ENCODE measurements at places on chromosomes 16 and 17.

GRCh38 chr16:77308163-77308561 is 109.0 kb downstream of the SYCE1L start:
- no peak for DNase-seq

GRCh38 chr16:74652249-74652648 is 14.4 kb downstream of the RFWD3 start:
- no peak for DNase-seq

- DNase-seq = no peak
Observed at GRCh38 chr17:79094261-79094660, 19.6 kb downstream of the ENGASE start.

DNA sequence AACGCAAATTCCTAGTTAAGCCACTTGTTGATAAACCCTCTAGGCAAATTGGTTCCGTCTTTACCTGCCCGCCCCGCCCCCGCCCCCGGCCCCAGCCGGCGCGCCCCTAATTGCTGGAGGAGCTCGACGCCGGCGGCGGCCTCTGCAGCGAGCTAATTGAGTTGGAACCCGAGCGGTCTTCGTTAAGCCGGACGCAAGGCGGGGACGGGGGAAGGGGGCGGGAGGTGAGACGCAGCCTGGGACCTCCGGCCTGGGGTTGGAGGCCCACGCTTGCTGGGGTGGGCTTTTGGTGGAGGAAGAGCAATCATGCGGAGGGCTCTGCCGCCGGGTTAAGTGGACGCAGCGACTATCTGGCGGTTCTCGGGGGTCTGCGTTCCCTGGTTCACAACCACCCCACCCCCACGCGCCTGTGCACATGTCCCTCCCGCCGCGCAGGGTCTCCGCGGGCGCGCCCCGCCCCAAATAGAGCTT is 12.7 kb upstream of the FOXF1 start:
- DNase-seq = no peak

DNA sequence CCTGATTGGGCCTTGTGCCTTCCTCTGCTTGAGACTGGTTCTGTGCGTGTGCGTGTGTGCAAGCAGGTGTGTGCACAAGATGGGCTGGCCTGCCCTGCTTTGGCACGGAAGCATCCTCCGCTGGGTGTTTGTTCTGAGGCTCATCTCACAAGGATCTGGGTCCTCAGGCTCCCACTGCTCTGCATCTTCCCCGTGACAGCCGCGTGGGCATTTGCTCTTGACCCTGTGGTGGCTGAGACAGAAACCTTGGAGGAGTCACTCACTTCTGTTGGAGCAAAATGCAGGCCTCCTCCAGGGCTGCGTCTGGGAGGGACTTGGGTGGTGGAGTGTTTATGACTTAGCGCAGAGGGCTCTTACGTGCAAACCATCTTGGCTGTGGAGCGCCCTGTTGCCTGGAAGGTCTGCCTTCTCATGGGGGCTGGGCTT is 119.2 kb downstream of the RPTOR start:
- no peak for DNase-seq

DNA sequence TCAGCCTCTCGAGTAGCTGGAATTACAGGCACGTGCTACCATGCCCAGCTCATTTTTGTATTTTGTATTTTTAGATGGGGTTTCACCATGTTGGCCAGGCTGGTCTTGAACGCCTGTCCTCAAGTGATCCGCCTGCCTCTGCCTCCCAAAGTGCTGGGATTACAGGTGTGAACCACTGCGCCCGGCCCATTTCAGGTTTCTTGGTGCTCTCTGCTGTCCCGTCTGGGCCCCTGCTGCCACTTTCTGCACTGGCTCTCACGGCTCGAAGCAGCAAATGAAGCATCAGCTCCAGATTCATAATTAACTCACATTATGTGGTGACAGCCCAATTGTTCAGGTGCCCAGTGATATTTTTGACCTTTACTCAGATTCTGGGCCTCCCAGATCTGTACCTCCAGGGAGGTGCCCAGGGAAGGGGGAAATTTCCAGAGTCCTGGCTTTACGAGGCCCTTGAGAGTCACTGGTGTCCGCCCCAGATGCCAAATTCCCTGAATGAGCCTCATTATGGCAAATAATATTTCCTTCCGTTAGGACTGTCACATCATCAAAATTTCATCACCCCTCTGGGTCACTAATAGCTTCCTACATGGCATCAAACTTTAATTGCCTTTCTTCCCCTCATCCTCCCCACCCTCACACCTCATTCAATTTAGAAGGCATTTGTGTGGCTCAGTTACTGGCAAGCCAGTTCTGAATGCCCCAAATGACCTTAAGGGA is 9.0 kb downstream of the SDK2 start:
- no peak for DNase-seq

- no peak for DNase-seq
Observed at GRCh38 chr16:27383556-27384243, 18.3 kb upstream of the IL21R start.

- DNase-seq = no peak
Observed at GRCh38 chr17:81153340-81153803, 11.9 kb upstream of the PVALEF start.

- DNase-seq = no peak
Observed at GRCh38 chr17:78332991-78333390, 26.9 kb downstream of the SOCS3 start.

DNA sequence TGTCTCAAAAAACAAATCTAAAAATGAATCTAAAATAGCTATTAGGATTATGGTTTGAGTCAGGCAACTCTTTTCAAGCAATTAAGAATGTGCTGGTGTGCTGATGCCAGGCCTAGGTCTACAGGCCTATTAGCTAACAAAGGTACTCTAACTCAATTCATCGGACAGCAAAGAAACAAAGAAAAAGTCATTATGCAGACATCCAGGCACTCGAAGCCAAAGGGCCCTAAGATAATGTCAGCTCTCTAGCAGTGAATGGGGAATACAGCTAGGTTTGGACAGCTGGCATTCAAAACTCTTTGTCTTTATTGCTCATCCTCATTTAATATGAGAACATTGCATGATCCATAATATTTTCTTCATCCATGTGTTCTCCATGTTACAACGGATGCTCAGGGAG is 108.5 kb downstream of the TMEM114 start:
- DNase-seq = no peak

- no peak for DNase-seq
Observed at GRCh38 chr17:50771991-50772785, 4.9 kb upstream of the ANKRD40CL start.

- peak; percentile 77 for DNase-seq
Observed at GRCh38 chr16:87706278-87707000, 59.3 kb downstream of the KLHDC4 start.

- no peak for DNase-seq
Observed at GRCh38 chr17:38545531-38546225, 60.1 kb downstream of the SRCIN1 start.

GRCh38 chr16:15055141-15056053 is 477 bp downstream of the NTAN1 start:
- DNase-seq = peak; percentile 58

DNA sequence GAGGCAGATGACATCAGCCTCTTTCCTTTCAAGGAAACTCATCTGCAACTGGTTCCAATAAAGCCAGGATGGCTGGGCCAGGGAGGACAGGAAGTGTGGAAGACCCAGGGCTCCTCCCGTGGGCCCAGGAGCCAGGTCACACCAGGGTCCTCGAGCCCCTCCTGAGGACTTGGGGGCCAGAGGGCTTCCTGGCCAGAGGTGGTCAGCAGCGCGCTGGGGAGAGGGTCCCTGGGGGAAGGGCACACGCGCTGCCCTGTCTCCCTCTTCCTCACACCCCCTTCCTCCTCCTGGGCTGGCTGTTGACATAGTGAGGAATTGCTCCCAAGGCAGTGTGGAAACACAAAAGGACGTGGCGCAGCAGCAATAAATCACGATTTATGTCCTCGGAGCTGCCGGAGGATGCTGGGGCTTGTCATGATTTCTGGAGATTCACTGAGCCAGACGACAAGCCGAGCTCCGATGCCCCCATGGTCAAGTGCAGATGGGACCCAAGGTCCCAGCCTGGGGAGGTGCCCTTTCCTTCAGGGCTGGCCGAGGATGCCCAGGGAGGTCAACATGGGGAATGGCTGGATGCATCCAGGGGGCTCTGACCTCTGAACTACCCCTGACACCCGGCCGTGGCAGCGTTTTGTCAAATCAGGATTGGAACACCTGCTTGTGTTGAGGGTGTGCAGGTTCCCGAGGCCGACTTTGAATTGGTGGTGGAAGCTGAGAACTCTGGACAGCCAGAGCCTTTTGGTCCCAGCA is 152.6 kb downstream of the IRF8 start:
- no peak for DNase-seq

GRCh38 chr17:50906443-50906842 is 40.3 kb upstream of the TOB1 start:
- DNase-seq = no peak

DNA sequence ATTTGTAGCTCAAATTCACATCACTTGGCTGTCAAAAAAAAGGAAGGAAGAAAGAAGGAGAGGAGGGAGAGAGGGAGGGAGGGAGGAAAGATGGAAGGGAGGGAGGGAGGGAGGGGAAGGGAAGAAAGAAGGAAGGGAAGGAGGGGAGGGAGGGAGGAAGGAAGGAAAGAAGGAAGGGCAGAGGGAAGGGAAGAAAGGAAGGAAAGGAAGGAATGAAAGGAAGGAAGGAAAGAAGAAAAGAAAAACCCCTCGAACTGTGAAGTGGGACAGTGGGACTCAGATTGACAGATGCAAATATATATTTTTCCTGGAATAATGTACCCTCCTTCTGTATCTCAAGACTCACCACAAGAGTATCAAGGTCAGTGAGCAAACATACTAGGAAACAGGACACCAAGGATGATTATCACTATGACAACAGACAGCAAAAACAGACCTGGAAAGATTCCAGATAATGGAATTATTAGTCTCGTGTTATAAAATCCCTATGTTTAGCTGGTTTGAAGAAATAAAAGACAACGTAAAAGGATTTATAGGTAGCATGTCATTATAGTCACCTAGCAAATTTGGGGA is 24.2 kb upstream of the ABCA3 start:
- no peak for DNase-seq

- no peak for DNase-seq
Observed at GRCh38 chr16:59688006-59688405, 953.9 kb upstream of the GOT2 start.

- no peak for DNase-seq
Observed at GRCh38 chr16:11409398-11409797, 64.1 kb downstream of the RMI2 start.

- no peak for DNase-seq
Observed at GRCh38 chr16:69860233-69861231, 90.6 kb upstream of the CLEC18A start.

DNA sequence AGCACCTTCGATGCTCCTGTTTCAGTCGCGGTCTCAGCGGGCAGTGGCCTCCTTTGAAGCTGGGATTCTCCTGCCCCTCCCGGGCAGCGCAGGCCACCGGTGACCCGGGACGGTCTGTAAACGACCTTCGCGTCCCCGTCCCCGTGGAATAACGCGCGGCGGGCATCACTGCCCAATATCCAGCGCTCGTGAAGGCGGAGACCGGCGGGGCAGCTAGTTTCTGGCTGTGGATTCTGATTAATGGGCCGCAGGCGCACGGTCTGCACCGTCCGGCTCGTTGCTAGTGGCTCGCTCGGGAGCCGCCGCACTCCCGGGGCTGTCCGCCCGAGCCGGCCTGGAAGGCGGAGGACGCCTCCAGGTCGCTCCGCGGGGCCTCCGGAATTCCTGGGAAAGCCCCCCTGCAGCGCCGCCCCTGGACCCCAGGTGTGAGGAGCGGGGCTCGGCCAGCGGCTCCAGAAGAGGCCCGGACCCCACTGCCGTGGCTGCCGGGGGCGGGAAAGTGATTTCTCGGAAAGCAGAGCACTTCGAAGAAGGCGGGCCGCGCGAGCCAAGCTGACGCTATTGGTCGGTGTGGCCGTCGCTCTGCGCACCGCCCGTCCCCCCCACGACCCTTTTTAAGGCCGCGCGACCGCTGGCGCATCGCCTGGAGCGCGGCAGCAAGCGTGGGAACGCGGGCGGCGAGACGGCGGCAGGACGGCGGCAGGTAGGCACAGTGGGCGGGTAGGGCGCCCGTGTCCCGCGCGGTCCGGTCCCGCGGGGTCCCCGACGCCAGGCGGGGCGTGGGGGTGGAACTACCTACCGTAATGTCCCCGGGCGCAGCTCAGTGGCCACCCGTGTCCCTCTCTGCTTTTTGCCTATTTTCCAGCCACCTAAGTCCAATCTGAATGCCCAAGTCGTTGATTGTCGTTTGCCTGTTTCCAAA is at the start of gene IRF8:
TSS of gene IRF8 (plus strand) at position 642 of the 922 bp plus-strand sequence. CDS start 3,854 bp downstream, outside the sequence.
- DNase-seq = no peak

DNA sequence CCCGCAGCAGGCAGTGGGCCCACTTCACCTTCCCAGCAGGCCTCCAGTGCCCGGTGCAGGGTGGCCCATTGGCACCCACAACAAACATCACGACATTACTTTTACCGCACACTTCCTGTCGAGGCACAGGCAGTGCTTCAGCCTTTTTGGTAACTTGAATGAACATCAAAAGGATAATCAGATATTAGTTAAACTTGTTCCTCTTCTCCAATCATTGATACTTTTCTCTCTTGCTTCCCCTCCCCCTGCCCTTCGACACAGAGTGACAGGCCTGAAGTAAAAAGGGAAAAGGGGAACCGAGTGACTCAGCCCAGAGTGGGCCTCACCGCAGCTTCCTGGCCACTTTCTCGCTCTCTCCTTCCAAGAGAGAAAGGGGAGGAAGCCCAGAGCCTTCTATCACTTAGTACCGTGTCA is 507.0 kb downstream of the MAF start:
- no peak for DNase-seq

GRCh38 chr17:57943645-57944044 is 11.6 kb downstream of the CUEDC1 start:
- no peak for DNase-seq

DNA sequence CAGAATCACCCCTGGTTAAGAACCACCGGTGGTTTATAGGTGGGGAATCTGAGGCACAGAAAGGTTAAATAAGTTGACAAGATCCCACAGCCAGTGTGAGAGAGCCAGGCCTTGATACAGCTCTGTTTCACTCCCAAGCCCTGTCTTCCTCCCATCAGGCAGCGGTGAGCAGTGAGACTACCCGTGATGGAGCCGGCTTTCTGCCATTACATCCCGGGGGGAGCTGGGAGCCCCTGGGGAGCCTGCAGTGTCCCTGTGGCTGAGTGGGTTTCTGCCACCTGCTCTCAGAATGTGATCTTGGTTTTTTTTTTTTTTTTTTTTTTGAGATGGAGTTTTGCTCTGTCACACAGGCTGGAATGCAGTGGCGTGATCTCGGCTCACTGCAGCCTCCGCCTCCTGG is 66.4 kb downstream of the ABCC1 start:
- DNase-seq = no peak

DNA sequence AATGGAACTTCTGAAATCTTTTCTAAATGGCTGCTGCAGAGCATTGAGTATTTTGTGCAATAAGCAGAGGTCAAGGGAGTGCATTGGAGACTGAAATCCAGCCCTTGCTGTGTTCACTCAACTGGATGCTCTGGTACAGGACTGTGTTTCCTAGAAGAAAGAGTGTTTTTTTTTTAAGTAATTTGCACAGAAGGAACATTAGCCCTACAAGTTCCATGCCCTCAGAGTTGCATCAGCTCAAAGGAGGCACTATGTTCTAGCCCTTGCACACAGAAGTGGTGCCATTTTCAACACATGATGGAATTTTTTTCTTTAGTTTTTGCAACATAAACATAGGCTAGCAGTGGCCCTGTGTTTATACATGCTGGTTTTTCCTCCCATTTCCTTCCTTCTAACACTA is 144.1 kb upstream of the HLF start:
- DNase-seq = no peak

GRCh38 chr17:42055027-42055426 is 4.6 kb upstream of the C17orf113 start:
- DNase-seq = peak; percentile 46

All from COR-L47 (cell line).